ENCODE measurements at places on chromosomes 3 and 15.
A peak's percentile ranks its signal among the peaks of the same experiment; 100 is the strongest.

DNA sequence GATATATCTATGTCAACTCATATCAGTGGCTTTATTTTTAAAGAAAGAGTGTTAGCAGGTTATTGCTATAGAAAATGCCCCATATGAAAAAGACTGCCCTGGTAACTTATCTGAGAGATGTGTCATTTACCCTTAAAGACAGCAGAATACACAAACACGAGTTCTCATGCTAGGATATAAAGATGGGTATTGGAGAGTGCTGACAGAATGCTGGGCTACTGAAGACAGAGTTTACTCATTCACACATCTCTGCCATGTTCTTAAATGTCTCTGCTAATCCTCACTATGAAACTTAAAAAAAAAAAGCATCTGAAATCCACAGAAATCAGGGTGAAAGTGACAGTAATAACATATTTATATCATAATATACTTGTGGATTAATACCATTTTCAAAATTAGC, 126.7 kb downstream of the FOXP1 start:
- DNase-seq, result no peak

DNA sequence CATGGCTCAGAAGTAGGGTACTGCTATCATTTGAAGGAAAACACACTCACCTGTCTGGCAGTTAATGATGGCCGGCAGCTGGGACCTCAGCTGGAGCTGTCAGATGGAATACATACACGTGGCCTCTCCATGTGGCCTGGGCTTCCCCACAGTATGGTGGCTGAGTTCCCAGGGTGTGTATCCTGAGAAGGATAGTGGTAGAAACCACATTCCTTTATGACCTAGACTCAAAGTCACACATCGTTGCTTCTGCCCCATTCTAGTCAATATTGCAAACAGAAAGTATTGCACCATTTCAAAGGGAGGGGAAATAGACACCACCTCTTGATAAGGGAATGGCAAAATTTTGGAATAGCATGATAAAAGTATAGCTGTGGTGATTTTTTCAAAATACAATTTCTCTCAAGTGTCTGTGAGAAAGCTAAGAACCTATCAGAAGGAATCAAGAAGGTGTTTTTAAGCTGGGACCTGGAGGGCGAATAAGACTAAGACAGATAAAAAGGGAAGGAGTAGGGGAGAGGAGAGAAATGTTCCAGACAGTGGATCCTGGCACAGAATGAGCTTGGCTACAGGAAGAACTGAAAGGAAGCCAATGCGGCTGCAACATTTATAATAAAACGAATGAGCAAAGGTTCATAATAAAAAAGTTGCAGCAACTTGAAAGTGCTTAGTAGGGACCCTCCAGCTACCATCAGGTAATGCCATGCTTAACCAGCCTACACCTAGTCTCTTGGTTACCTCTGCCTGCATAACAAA, 40.1 kb upstream of the GALNT15 start:
- DNase-seq, result no peak

DNA sequence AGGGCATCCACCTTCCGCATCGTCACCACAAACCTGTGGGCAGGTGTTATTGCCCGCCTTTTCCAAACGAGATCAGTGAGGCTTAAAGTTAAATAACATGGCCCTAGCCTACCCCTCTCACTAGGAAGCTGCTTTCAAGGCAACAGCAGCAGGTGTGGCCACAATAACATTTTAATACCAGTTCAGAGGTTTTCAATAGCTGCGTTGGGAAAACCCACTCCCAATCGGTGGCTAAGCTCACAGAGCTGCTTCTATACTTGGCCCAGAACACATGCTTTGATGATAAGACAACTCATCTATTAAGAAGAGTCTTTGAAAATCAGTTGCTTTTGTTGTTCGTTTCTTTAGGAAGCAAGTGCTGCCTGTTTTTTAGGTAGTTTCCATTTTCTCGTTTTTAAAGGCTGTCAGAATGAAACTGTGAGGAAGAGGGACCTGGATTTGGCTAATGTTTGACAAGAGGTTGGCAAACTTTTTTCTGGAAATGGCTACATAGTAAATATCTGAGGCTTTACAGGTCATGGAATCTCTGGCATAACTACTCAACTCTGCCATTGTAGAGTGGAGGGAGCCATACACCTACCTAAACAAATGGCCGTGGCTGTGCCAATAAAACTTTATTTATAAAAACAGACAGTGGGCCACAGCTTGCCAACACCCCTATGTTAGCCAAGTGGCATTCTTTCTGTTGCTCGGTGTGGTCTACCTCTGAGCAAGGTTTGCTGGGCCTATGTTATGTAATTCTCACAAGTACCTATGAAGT, 179.6 kb downstream of the FEZF2 start:
- no peak for DNase-seq

DNA sequence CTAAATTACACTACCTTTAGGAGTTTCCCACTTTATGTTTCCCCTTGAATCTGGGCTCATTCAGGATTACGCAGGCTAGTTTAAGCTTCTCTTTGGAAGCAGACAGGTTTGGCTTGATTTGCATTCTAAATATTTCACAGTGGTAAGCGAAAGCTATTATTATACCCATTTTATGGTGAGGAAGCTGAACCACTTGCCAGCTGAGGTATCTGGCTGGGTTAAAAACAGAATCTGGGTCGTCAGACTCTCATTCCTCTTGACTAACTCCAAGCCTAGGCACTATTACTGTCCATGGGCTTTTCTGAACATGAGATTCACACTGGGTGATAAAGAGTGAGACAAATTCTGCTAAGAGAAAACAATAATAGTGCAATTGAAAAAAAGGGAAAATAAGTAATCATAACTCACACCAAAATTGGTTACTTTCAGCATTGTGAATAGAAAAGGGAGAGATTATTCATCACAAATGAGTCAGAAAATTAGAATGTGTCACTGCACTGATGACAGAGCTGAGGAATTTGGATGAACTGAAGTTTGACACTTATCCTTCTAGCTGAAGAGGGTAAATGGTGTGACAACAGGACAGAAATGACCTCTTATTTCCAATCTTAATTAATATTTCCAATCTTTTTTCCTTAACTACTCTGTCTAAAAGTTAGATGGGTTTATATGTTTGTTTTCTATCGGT, 211.3 kb downstream of the TIGIT start:
- DNase-seq, result no peak

- DNase-seq, result no peak
Observed at GRCh38 chr3:56339244-56339643, 129.0 kb downstream of the ERC2 start.

DNA sequence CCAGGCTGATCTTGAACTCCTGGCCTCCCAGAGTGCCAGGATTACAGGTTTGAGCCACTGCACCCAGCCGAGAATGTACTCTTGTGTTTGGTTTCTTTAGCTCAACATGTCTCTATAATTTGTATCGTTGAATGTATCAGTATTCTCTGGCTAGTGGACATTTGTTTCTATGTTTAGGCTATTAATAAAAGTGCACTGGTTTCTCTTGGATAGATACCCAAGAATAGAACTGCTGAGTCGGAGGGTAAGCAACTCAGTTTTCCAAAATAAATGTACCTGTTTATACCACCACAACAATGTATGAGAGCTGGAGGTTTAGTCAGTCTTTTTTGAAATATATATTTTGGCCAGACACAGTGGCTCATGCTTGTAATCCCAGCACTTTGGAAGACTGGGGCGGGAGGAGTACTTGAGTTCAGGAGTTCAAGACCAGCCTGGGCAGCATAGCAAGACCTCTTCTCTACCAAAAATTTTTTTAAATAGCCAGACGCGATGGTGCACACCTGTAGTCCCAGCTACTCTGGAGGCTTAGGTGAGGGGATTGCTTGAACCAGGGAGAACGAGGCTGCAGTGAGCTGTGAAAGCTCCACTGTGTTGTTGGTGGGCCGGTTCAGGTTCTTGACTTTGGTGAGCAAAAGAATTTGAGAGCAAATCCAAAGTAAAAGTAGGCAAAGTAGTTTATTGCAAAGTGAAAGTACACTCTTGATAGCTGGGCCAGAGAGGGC, 7.7 kb upstream of the IVD start:
- no peak for DNase-seq

DNA sequence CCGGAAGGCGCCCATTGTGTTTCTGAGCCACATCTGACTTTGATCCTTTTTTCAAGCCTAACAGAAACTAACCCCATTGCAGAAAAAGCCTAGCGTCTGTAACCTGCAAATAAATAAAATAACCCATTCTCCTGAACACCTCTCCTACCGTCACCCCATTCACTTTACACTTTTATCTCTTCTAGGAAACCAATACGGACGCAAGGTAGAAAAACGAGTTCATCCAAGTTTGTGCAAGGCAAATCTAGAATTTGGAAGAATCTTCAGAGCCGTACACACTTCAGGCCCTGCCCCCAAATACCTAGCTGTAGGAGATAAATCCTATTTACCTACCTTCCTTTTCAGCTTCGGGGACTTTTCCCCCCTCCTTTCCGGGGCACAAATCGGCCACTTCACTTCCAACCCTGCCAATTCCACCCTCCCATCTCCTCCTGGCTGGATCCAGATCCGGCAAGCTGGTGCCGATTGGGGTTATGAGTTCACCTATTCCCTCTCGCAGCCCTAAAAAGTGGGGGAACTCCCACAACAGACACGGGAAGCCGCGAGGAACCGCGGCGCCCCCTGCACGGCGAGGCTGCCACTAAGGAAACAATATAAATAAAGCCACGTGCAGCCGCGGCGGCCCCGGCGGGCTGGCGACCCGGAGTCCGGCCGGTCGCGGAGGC, 987 bp downstream of the PRTG start:
- peak; percentile 37 for DNase-seq

DNA sequence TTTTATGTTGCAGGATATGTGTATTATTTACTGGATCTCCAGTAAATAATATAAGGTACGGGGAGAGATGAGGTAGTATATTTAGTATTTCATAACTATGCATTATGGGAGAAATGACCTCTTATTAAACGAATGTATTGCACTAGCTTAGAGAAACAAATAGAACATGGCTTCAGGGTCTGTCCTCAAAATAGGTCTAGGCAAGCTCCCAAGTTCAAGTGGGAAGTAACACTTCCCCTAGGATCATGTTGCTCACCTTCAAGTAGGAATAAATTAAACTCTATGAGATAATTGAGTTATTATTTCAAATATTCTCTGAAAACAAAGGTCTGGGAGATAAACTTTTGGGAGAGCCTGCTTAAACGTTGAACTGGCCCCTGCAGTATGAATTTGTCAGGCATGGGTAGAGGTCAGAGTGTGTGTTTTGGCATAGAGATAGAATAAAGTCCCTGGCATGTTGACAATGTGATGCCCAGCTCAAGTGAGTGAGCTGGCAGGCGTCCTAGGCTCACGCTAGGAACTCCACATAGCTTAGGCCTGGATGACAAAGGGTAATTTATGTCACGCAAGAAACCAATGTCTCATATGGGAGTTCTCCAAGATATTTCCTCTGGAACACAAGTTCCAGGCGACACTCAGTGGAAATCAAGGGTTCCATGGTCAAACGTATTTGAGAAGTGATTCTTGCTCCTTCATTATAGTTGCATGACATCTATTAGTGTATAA, 236.8 kb downstream of the CACNA2D3 start:
- DNase-seq, result no peak

Measured in GM13976 (cell line).